ENCODE measurements at places on chromosomes 12 and 14.

DNA sequence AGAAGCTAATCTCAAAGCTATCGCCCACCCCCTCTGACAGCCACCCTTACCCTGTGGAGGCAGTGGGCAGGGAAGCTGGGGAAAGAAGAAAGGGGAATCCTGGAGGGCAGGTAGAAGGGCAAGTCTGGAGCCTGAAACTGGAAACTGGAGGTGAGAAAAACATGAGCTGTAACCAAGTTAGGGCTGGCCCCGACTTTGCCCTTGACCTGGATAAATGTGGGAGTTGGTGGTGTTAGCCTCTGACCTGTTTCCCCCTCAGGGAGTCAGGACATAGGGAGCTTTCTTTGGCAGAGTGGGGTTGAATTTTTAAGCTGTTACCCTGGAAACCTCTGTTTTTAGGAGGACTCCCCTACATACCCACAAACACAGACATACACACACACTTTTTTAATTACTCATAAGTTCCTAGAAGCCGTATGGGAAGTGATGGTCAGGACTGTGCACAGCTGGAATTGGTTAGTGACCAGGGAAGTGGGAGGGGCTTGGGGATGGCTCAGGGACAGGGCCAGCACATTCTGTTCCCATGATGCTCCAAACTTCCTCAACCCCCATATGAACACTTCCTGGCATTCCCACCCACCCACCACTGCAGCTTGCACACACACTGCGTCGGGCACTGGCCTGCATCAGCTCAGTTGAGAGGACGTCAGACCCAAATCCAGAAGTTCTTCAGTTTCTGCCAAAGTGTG lies 5.0 kb upstream of the MMP19 start:
- DNase-seq: no peak

- no peak for DNase-seq
Observed at GRCh38 chr12:106511365-106511764, 71.4 kb upstream of the RFX4 start.

DNA sequence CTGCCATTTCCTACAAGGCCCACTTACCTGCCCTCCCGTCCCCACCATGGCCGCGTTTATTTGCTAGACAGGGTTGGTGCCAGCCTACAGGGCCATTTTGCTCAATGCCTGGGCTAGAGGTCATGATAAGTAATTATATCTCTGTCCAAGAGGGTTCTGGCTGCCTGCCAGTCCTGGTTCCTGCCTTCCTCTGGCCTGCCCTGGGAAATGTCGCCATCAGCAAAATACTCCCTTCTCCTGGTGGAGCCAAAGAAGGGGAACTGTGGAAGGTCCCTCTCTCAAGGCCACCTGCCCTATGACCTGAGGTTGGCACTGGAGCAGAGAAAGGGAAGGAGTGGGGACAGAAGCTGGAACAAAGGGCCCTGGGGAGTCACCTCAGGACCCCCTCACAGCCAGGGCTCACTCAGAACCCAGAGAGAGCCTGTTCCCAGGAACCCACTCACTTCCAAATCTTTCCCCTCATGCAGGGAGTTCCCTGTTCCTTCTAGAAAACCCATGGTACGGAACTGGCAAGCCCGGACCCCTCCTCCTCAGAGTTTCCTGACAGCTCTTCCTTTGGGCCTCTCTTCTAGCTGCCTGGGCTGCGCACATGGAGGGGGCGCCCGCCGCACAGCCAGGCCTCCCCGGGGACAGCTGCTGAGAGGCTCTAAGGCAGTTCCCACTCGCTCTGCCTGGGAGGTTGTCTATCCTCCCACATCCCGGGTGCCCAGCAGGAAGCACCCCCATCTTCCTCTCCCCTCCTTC lies 280.5 kb downstream of the DPF3 start:
- DNase-seq: no peak

DNA sequence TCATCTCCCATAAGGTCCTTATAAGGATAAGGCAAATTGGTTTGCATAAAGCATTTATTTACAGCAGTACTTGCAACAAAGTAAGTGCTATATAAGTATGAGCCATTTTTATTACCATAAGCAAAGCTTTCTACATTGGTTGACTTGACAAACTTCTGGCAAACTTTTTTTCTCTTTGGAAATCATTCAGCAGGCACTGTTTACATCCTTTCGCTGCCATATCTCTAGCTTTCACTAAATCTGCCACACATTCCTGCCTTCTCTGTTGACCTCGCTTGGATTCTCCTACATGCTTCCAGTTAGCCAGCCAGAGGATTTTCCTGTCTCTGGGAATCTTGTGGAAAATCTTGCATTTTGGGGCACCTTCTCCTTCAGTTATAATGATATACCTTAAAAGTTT lies 21.8 kb upstream of the HDAC7 start:
- DNase-seq: no peak

DNA sequence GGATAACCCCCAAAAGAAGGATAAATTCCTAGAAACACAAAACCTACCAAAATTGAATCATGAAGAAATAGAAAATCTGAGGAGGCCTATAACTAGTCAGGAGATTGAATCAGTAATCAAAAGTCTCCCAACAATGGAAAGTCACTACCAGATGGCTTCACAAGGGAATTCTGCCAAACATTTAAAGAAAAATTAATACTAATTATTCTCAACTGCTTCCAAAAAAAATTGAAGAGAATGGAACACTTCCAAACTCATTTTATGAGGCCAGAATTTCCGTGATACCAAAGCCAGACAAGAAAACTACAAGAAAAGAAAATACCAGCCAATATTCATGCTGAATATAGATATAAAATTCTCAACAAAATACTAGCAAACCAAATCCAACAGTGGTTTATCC lies 7.8 kb upstream of the ABCC9 start:
- DNase-seq: no peak

- DNase-seq: no peak
Observed at GRCh38 chr12:63795032-63795687, 15.5 kb downstream of the RXYLT1 start.

- DNase-seq: no peak
Observed at GRCh38 chr12:25962932-25963525, 4.5 kb downstream of the RASSF8 start.

GRCh38 chr12:31752450-31752849 lies 23.6 kb upstream of the AMN1 start:
- no peak for DNase-seq

- no peak for DNase-seq
Observed at GRCh38 chr12:29743801-29744200, 39.9 kb downstream of the TMTC1 start.

- peak; percentile 42 for DNase-seq
Observed at GRCh38 chr12:53047221-53048032, 2.4 kb upstream of the TNS2 start.

DNA sequence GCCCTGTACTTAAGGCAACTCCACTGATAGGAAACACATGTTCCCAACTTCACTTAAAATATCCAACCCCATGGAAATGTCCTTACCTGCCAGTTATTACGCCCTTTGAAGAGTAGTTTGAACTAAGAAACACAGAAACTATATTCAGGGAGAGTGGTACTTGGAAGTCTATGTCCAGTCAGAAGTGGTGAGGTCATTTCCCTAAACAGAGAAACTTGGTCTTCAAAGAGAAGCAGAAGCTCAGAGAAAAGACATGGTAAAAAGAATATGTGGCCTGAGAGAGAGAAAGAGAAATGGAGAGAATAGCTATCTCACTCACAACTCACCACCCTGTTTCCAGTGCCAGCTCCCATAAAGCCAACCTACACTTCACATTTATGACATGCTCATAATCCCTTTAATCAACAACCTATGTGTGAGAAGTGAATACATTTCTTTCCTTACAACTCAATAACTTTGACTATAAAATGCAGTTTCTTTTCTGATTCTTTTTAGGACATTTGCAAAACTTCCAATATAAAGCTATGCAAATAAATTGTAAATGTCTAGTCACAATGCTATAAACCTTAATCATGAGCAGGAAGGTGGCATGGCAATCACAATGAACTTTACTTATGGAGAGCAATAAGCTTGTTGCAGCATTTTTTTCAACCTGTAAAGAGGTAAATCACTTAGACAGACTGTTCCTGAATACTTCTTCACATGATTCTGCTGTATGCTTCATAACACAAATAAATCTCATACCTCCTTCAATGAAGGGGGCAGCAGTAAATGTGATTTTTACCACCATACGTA lies 67.1 kb downstream of the CPNE8 start:
- no peak for DNase-seq

- DNase-seq: no peak
Observed at GRCh38 chr12:96906498-96906848, 584 bp upstream of the NEDD1 start.

DNA sequence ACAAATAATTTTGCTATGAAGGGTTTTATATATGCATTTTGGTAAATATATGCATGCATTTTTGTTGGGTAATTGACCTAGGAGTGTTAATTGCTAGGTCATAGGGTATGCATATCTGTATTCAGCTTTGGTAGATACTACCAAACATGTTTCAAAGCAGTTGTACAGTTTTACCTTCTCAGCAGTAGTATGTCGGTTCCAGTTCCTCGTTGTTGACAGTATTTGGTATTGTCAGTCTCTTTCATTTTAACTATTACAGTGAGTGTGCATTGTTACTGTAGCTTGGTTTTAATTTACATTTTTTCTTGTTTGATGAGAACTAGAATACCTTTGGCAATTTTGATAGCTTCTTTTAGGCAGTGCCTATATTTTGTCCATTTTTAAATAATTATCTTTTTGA lies 98.9 kb downstream of the ARID2 start:
- DNase-seq: no peak

DNA sequence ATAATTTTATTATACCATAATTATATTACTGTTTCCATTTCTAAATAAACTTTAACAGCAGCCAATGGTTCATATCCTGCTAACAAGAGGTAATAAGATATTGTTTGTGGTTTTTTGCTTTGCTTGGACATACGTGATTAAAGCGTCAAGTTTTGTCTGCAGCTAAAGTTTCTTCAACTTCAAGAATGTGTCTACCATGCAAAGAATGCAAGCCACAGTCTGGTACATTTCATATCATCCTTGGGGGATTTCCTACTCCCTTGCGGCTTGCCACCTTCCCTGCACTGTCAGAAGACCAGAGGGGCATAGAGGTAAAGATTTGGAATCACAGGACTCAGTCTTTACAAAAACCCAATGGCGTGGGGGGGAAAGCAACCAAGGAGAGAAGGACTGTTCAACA lies 125.2 kb downstream of the MED13L start:
- no peak for DNase-seq

GRCh38 chr12:49342914-49343731 lies 3.6 kb upstream of the DNAJC22 start:
- DNase-seq: peak; percentile 42

- DNase-seq: no peak
Observed at GRCh38 chr12:43740511-43741100, 18.0 kb downstream of the PUS7L start.

DNA sequence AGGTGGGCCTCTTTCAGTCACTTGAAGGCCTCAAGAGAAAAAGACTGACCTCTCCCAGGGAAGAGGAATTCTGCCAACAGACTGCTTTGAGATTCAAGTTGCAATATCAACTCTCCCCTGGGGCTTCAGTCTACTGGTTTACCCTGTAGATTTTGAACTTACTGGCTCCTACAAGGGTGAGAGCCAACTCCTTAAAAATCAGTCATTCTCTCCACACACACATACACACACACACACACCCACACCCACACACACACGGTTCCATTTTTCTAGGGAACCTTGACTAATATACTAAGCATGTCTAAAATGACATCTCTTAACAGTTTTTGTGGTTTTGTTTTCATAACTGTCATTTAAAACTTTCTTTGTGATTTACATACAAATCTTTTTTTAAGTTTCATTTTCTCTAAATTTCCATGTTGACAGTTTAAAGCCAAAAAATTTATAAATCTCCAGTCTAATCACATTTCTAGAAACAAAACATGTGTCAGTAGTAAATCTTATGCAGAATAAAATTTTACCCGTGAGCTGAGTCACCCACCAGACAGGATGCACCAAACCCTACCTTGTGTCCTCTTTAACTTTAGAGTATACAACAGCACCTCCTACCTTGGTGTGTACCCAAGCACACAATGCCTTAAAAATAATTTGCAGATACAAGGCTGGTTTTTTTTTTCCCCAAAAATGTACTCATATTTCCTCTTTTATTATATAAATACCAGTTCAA lies 394.6 kb downstream of the AEBP2 start:
- no peak for DNase-seq
